ENCODE measurements at places on chromosomes 13 and 19.

DNA sequence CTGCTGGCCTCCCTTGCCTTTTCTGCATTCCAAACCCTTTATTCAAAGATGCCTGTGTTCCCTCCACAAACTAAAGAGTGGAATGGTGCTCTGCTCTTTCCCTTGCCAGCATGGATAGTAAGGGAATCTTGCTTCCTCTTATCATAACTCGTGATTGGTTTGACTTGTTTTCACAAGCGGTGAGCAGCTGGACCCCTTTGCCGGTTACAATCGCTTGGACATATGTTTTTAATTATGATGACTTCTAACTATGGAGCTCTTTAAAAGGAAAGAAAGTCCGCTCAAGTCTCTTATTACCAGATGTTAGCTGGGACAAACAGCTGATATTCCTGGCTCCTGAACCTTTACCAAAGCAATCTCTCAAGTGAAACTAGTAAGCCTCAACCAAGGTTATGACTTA is 1094.7 kb downstream of the UQCRFS1 start:
- no peak for DNase-seq

GRCh38 chr19:14731200-14731599 is 41.4 kb downstream of the ZNF333 start:
- DNase-seq = no peak

- no peak for DNase-seq
Measured at GRCh38 chr13:110557610-110558305, 3.8 kb downstream of the RAB20 start.

DNA sequence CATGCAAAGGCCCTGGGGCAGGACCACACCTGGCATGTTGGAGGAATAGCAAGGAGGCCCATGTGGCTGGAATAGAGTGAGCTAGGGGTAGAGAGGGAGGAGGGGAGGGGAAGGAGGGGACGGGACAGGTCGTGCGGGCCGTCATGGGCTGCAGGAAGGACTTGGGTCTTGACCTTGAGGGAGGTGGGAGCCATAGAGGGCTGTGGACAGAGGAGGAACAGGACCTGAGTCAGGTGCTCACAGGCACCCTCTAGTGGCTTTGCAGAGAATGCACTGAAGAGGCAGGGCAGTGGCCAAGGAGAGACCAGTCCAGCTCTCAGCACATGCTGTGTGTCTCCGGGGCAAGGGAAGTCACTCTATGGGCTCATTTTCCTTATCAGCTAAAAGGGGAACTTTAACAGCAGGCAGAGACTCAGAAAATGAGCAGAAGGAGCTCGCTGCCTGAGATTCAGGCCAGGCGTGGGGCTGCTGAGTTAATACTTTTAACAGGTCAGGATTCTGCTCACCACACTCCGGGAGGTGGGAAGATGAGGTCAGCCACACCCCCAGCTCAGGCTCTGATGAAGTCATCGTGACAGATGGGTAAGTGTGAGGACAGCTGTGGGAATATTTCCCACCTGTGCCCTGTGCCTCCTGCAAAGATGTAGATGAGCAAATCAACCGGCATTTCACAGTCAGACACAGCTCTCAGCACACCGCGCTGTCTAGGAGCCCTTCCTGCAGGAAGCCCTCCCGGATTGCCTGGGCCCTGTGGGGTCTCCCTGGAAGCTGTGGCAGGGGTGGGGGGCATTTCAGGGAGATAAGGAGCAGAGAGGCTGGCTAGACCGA is 6.0 kb upstream of the TNFAIP8L1 start:
- no peak for DNase-seq

- DNase-seq = no peak
Measured at GRCh38 chr13:108360139-108360538, 90.6 kb downstream of the TNFSF13B start.

DNA sequence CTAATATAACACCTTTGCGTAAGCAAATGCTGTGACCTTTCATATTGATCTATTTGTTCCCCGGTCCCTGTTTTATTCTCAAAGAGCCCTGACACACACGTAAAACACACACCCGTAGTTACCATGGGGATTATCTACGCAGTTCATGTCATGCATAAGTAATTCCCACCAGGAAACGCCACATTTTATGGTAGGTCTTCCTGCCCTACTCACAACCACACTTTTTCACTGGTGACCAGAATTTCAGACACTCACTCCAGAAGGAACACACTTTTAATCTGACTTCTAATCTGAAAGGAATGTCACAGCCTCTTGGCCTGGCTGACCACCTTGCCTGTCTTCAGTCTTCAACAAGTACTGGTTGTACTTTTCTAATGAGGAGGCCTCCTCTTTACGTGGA is 46.8 kb downstream of the SLC7A1 start:
- DNase-seq = no peak

DNA sequence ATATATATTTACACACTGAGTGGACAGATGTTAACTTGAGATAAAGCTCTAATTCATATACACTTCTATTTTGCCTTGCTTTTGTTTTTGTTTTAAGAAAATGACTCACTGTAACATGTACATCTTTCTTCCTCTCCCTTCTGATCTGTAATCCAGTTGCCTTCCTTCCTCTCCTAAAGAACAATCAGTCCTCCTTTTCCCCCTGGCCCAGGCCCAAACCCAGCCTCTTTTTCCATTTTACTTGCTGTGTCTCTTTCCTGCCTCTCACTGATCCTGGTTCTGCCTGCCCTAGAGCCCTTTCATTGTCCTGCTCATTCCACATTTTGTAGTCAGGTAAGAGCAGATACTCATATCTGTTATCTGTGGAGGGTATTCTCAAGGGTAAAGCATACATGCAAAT is 50.8 kb downstream of the ZAR1L start:
- no peak for DNase-seq

DNA sequence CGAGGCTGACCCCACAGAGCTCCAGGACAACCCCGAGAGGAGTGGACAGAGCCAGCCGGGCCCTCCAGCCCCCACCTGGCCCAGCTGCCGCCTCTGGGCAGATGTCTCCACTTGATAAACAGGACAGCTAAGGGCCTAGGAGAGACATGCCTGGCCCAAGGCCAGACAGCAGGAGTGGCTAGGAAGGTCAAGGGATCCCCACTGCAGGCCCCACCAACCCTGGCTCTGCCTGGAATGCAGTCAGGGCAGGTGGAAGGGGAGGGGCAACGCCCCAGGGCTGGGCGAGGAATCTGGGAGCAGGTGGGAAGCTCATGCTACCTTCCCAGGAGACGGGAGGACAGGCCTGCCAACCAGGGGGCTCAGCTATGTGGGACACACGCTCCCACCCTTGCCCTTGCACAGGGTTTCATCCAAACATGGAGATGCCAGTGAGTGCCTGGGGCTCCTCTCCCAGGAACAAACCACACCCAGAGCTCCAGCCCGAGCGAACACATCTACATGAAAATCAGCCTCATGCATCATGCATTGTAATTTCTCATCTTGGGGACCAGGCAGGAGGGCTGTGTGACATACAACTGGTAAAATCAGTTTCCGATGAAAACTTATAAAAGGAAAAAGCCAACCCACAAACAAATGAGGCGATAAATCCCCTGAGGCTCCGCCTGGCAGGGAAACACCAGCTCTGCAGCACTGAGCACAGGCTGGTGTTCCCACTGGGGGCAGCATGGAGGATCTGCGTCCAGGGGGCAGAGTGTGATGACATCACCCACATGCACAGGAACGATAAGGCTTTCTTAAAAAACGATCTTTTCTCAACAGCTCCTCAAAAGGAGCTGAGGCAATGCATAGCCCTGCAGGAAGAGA is 25.0 kb downstream of the SH3GL1 start:
- peak; percentile 68 for DNase-seq

- no peak for DNase-seq
Measured at GRCh38 chr19:11025997-11026396, 63.3 kb upstream of the LDLR start.

DNA sequence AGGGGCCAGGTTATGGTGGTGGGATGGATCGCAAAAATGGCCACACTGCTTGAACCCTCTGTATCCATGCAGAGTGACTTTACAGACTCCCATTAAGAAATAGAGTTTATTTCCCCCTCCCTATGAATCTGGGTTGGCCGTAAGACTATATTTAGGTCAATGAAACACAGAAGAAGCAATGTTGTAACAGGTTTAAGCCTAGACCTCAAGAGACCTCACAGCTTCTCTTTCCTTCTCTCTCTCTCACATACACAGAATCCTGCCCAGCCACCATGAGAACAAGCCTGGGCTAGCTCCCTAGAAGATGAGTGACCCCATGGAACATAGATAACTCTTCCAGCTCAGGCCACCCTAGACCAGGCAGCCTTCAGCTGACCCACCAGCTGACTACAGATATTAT is 21.0 kb upstream of the FBL start:
- DNase-seq = no peak

GRCh38 chr13:25214491-25215252 is 42.6 kb upstream of the AMER2 start:
- no peak for DNase-seq

DNA sequence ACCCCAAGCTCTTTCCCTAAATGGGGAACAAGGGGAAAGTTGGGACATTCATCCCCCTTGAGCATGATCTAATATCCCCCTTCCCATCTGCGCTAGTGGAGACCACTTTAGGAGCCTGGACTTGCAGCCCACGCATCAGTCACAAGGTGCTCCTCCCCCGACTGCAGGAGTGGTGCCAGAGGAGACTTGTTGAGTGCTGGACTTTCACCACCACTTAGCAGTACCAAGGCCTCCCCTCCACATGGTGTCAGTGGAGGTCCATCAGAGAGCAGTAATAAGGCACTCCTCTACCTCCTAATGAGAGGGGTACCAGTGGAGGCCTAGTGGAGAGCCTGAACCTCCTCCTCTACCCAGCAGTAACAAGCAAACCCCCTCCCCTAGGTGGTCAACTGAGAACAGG is 22.5 kb downstream of the CAB39L start:
- no peak for DNase-seq

DNA sequence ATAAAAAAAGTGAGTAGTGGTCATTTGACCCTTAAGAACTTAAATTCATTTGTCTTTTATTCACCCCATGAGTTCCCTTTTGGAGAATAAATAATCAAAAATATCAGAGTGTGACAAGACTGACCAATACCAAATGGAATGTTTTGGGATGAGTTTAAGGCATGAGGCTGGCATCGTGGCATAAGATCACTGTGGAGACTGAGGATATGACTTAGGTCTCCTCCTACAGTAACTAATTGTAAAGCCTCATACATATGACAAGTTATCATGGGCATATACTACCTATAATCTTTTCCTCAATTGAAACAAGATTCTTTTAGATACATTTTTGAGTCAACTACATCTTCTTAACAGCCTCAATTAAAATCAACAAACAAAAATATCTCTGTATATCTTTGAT is 782.0 kb downstream of the SLITRK1 start:
- no peak for DNase-seq

- no peak for DNase-seq
Measured at GRCh38 chr13:33125821-33126570, 109.8 kb downstream of the KL start.

DNA sequence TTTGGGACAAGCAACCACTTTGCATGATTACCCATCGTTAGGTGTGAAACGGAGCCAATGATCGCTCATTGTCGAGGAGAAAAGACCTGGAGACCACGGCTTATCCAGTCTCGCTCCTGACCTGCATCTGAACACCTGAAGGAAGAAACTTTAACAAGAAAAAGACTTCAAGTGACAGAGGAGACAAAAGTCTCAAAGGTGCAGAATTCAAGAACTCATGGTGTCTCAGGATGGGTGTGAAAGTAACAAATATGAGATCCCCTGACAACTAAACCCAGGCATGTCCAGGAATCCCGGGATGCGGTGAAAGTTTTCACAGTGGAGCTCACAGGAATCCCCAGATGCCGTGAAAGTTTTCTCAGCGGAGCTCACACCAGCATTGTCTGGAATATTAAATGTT is 6.3 kb upstream of the ATP11A start:
- no peak for DNase-seq

DNA sequence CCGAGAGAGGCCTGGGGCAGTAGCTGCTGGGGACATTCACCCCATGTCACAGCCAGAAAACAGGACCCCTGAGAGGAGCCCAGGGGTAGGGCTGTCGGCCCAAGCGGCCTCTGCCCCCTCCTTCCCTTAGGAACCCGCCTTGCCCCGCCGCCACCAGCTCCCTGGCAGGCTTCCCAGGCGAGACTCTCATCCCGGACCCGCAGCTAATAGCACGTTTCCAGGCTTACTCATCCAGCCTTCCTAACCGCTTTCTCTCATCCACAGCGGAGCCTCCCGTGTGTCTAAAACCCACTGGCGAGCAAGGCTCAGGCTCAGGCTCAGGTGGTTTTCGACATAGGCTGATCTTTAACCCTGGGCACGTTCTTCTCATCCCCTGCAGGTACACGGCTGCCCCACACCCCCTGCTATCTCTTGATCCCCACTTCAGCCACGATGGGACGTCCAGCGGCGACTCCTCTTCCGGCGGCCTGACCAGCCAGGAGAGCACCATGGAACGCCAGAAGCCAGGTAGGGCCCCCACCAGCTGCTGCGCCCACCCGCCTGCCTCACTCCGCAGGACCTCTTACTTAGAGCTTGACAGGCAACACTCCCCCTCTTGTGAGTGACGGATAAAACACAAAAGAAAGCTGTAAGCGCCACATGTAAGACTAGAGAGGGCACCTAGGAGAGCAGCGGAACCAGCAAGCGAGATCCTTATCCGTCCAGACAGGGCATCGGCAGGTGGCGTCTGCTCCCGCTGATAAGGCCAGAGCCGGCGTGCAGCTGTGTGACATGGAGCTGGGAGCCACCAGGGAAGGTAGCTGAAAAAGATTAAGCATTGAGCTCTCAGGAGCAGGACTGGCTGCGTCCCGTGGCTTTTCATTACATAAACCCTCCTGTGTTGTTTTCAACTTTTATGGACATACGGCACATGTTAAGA is 71.3 kb downstream of the DPF1 start:
- DNase-seq = no peak

DNA sequence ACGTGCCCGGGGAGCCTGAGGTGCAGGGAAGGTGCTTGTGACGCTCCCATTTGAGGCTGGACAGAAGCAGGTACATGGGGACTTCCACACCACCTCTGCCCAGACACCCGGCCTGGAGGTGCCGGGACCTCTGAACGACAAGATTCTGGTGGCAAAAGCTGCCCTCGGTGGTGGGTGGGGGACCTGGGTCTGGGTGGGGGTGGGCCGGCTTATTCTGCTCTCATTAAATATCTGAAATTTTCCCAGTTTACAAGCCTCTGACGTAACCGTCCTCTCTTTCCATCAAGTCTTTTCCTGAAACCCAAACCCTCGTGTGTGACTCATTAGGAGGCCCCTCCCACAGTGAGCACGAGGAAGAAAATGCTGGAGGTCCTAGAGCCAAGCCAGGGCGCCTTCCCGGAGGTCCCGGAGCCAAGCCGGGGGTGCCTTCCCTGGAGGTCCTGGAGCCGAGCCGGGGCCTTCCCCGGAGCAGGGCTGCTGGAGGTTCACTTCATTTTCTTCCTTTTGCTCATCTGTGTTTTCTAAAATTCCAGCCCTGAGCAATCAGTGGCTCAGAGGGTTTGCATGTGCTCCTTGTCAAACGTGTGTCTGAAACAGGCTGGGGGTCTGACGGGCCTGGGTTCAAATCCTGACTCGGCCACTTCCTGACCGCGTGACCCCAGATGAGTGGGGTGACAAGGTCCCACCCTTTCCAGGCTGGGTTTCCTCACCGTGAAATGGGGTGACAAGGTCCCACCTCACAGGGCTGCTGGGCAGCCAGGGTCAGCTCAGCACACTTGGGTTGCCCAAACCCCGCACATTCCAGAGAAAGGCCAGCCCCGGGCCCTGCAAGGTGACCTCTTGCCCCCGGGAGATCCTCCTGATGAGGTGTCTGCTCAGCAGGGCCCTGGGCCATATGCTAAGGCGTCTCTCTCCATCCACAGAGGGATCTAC is 10.0 kb downstream of the CFD start:
- no peak for DNase-seq

All from amygdala (tissue), 56 donors.